H54 (cell line): ENCODE measurements at places on chromosomes 2 and 18.

GRCh38 chr18:23629444-23629946 is 33.2 kb downstream of the ANKRD29 start:
- no peak for DNase-seq

GRCh38 chr2:73759285-73759764 is 20.6 kb downstream of the DUSP11 start:
- no peak for DNase-seq

- peak; percentile 21 for DNase-seq
These were observed 75.8 kb downstream of the DYNC1I2 start for GRCh38 chr2:171762879-171763573.

GRCh38 chr2:219041252-219041651 is at the start of gene CFAP65:
TSS of gene CFAP65 (minus strand) at chr2:219041516. CDS start at chr2:219039048, 2,468 bp downstream.
- DNase-seq, result no peak

DNA sequence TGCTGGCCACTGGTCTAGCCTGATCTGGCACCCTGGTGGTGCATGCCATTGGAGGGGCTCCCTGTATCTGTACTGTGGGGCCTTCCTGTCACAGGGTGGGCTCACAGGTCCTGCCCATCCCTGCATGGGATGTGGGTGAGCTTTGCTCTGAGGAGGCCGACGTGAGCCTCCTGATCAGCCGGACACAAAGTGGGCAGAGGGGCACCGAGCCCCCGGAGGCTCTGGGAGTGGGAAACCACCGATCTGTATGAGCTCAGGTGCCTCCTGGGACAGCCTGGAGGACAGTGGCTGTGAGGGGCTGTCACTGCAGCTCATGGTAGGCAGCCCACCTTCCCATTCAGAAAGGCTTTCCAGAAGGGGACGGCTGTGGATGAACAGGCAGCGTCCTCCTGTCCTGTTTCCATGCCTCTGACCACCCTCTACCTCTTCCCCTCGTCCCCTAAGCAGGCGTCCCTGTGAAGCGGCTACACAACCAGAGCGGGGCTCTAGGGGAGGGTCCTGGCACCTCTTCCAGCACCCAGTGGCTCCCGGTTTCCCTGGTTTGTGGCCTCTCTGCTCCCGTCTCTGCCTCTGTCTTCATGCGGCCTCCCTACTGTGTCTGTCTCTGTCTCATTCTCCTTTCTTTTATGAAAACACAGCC is 112.5 kb upstream of the OTOS start:
- no peak for DNase-seq

GRCh38 chr2:205686056-205686782 is 3.9 kb downstream of the NRP2 start:
- DNase-seq, result no peak

DNA sequence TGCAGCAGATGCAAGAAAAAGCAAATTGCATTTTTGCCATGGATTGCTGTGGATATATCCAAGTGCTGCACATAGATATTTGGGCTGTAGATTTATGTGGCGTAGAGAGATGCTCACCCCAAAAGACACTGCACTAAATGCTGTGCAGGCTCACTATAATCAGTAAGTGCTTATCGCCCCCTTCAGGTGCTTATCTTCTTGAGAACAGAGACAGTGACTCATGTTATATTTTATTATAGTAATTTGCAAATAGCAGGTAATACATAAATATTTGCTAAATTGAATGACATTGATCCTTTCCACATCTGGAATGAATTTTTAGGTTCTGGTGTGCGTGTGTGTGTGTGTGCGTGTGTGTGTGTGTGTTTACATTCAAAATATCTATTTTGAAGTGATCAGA is 36.8 kb upstream of the PLEKHM3 start:
- DNase-seq, result no peak

DNA sequence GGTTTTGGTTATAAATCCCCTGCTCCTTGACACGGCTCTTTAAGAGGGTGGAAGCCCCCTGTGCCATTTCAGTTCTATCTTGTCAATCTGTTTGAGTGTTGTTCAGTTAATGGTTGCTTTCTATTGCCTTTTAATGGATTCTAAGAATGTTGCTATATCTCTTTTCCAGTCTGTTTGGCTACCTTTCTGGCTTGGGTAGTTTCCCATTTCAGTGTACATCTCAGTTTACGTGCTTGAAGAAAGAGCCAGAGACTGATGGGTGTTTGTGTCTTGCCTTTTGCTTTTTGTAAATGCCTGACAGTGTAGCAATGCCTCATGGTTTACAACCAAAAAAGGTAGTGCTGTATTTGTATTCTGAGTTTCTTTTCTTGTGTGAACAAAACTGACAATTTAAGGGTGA is 45.3 kb downstream of the SPATS2L start:
- DNase-seq, result no peak

DNA sequence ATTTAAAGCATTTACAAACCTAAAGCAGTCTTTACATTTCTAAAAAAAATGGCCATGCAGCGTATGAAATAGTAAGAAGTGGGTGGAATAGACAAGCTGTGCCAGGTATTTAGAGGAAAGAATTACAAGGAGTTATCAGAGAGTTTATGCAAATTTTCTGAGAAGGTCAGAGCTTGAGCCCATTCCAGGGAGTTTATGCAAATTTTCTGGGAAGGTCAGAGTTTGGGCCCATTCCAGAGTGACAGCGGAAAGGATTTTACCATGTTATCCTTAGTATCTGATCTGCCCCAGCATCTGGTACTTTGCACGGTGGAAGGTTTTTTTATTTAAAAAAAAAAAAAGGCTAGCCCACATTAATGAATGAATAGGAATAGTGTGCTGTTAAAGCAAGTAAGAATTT is 1.4 kb upstream of the DOK6 start:
- DNase-seq, result no peak

DNA sequence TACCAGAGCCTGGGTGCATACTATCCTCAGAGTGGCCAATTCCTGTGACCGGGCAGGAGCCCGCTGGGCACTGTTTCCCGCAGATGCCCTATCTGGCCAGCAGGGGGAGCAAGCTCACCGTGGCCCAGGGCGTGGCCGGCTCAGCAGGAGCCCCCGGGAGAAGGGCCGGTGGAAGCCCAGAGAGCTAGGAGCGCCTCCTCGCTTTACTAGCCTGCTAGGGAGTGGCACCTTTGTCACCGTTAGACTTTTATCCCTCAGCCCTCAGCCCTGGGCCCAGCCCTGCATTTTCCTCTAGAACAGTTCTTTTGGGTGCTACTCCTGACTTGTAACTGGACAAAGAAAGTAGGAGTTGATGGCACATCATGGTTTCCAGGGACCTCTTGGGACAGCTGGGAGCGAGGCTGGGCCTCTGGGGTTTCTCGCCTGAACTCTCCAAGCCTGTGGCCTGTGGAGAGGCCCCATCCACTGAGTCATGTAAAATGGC is 24.0 kb downstream of the TMEM177 start:
- peak; percentile 84 for DNase-seq

- no peak for DNase-seq
These were observed 38.4 kb downstream of the C1QL2 start for GRCh38 chr2:119119999-119120756.

DNA sequence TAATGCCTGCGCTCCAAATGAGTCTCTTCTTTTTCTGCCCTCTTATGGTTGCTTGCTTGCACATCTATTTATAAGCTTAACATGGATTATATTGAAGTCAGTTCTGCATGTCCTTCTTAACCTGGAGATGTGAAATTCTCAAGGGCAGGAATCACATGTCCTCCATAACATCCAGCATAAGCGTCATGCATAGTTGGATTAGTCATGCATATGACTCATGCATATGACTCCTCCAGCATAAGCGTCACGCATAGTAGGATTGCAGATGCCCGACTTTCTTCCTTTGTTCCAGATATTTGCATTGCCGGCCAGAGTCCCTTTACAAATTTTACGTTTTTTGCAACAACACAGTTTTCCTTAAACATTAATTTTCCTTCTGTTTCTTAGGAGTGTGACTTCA is 308.6 kb downstream of the TGIF1 start:
- DNase-seq, result peak; percentile 13

- DNase-seq, result no peak
These were observed 413.6 kb downstream of the PTH2R start for GRCh38 chr2:208820014-208820688.

GRCh38 chr18:54739476-54739875 is 88.8 kb upstream of the RAB27B start:
- DNase-seq, result no peak

- no peak for DNase-seq
These were observed 482.7 kb upstream of the SYT4 start for GRCh38 chr18:43760010-43760409.

DNA sequence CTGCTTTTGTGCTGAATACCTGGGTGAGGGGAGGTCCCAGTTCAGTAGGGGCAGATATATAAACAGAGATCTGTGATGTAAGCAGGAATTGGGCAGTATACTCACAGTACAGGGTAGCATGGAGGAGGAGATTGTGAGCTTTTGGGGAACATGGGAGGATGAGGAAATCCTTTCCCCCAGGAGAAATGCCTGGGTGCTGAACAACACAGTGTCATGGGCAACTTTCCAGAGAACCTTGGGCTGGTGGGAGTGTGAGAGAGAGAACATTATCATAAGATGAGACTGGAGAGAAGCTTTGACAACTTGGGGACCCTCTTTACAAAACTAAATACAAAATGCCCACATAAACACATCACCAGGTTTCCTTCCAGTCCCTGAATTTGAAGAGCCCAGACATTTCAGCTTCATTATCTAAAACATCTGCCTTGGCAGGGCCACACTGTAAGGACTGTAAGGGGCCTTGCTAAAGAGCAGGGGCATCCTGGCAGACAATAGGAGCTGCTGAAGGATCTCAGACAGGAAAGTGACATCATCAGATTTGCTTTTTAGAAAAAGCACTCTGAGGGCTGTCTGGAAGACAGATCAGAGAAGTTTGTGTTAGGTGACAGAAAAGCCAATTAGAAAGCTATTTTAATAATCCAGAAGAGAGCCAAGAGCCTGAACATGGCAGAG is 303.1 kb upstream of the FBXO11 start:
- DNase-seq, result no peak

GRCh38 chr2:69196327-69197117 is 183.5 kb downstream of the ANTXR1 start:
- DNase-seq, result peak; percentile 26

DNA sequence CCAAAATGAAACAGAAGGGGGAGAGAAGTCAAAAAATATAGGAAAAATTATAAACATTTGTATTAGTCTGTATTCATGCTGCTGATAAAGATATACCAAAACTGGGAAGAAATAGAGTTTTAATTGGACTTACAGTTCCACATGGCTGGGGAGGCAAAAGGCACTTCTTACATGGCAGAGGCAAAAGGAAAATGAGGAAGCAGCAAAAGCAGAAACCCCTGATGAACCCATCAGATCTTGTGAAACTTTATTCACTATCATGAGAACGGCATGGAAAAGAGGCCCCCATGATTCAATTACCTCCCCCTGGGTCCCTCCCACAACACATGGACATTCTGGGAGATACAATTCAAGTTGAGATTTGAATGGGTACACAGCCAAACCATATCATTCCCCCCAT is 79.1 kb downstream of the ZRANB3 start:
- no peak for DNase-seq

DNA sequence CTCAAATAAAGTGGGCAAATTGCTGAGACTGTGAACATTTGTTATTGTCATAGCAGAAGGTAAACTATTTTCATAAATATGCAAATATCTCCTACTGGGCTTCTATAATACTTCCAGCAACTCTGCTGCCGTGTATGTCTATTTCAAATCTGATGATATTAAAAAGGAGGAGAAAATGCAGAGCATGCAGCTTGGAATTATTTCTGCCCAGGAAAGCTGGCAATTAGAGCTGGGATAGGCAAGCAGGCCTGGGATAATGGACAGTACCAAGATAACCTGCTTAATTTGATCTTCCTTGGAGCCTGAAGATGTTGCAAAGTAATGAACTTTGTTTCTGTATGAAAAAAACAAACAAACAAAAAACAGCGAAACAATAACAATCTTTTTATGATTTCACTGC is 72.8 kb downstream of the HNMT start:
- DNase-seq, result no peak

- DNase-seq, result no peak
These were observed 555.2 kb downstream of the DCDC2C start for GRCh38 chr2:4258563-4258962.

GRCh38 chr2:16756831-16757644 is 91.4 kb upstream of the CYRIA start:
- DNase-seq, result peak; percentile 52

DNA sequence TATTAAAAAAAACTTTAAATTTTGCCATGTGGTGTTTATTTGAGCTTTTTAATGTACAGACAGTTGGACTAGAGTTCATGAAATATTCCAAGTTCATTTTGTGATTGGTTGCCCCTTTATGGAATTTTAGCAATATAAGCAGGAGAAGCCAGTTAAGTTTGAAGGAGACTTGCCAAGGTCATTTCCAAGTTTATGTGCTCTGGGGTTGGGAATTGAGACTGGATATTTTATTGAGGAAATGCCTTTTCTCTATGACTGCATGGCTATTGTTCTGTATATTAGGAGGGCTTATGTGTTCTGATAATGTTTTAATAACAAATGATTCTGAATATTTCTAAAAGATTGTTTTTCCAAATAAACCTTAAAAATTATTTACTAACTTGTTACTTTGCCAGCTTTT is 67.0 kb upstream of the TCF4 start:
- no peak for DNase-seq

- DNase-seq, result no peak
These were observed 87.3 kb upstream of the CCDC141 start for GRCh38 chr2:179137200-179137759.

DNA sequence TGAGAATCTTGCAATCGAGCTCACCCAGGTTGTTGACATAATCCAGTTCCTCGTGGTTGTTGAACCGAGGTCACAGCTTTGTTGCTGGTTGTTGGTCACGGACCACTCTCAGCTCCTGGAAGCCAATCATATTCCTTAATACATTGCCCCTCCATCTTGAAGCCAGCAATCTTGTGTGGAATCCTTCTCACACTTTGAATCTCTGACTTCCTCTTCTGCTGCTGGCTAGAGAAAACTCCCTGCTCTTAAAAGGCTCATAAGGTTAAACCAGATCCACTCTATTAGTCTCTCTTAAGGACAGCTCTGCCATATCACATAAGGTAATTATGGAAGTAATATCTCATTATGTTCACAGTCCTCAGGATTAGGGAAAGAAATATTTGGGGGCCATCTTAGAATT is 41.1 kb downstream of the SP140 start:
- DNase-seq, result no peak

- no peak for DNase-seq
These were observed 200.8 kb downstream of the PLCL1 start for GRCh38 chr2:198004921-198005829.

DNA sequence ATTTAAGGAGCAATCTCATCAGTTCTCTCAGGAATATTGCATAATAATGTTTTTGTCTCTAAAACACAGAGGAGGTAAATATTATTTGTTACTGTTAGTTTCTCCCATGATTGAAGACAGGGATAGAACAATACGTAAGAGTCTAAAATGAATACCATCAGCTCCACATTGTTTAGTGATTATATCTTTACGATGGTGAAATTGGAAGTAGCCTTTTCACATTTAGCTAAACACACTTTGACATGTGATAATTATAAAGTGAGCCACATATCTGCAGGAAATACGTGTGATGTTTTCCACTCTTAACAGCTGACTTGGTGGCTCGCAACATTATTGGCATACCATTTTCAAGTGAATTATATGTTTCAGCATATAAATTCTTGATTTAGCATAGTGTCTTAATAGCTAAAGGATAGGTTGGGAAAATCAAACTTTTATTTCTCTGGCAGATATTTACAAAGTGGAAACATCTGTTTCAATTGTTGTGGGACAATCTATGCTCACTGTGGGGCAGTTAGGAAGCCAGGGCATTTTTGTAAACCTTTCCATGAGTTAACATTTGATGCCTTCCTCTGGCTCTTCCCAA is 208.1 kb upstream of the RASGRP3 start:
- no peak for DNase-seq

GRCh38 chr2:225173909-225174308 is 131.6 kb upstream of the DOCK10 start:
- no peak for DNase-seq

GRCh38 chr2:1892529-1893250 is 148.4 kb upstream of the PXDN start:
- no peak for DNase-seq
